ENCODE measurements at places on chromosomes 2 and 18.

GRCh38 chr2:222861411-222862105 is 722 bp downstream of the ACSL3 start:
- H3K4me3 ChIP-seq: peak overlapping the region; percentile 93
- peaks cover 40% of the 10 kb centered on the region for H3K4me1 ChIP-seq
- no peaks in the 10 kb centered on the region for H3K27me3 ChIP-seq
- peak overlapping the region; percentile 88 for H3K27ac ChIP-seq
- DNase-seq: peak; percentile 60

DNA sequence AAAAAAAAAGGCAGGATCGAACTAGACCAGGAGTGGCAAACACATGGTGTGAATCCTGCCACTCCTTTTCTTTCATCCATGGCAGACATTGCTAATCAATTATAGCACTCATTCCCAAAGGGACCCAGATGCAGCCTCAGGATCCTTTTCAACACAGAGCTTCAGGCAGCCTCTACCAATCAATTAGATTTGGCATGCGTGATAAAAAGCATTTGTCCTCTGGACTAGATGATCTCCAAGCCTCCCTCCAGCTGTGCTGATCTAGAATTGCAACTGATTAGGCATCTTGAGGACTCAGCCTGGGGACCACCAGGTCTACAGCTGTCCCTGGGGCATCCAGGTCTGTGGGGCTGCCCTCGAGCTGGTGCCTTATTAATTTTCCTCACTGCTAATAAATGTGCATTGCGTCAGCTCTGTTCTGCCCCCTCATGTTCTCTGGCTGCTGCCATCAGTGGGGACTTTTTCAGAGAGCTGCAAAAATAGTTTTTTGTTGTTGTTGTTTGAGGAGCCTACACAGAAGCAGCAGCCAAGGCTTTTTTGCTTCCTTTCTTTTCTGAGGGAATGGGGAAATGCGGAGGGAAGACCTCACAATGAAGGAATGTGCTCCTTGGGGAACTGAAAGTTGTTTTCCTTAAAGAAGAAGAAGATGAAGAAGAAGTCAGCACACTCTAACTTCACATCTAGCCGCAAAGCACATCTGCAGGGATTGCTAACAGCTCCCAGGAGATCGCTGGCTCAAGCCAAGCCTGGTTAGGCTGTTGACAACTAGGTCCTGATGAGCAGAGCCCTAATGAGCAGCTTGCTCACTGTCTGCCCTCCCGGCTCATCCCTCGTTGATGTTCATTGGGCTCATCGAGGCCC is 8.8 kb upstream of the ATOH8 start:
- no peaks in the 10 kb centered on the region for H3K27me3 ChIP-seq
- H3K36me3 ChIP-seq: no peaks in the 10 kb centered on the region
- H3K27ac ChIP-seq: no peak overlapping the region
- H3K4me1 ChIP-seq: peaks cover 19% of the 10 kb centered on the region
- DNase-seq: no peak

- no peak overlapping the region for H3K27ac ChIP-seq
- H3K4me1 ChIP-seq: no peaks in the 10 kb centered on the region
- no peaks in the 10 kb centered on the region for H3K27me3 ChIP-seq
- DNase-seq: no peak
Observed at GRCh38 chr2:164178835-164179465, 442.3 kb downstream of the GRB14 start.

DNA sequence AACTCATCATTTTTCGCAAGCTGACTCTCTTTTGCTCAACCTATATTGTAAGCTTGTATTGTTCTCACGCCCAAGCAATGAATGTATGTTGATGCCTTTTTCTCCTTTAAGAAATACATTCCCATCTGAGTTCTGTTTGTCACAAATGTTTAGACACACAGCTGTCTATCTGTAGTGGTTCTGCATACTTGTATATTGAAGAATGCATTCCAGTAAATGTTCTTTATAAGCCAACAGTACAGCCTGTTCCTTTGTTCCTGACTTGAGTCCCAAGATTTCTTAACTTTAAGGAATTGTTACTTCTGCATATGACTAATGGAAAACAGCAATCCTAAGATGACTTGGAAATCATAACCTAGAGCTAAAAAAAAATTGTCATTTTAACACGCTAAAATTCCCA is 849.1 kb upstream of the POU3F3 start:
- H3K4me1 ChIP-seq: no peaks in the 10 kb centered on the region
- H3K27ac ChIP-seq: no peak overlapping the region
- no peaks in the 10 kb centered on the region for H3K27me3 ChIP-seq
- no peaks in the 10 kb centered on the region for H3K36me3 ChIP-seq

GRCh38 chr2:7012141-7012764 is 95.0 kb downstream of the RNF144A start:
- peak overlapping the region; percentile 34 for H3K27ac ChIP-seq
- H3K4me3 ChIP-seq: no peak overlapping the region
- no peaks in the 10 kb centered on the region for H3K27me3 ChIP-seq
- no peak for DNase-seq
- peaks cover 20% of the 10 kb centered on the region for H3K4me1 ChIP-seq
